NCI-H1105 treated with DMSO at 0.1 percent for 48 hours (cell line): ENCODE measurements at places on chromosomes 6 and 20.

GRCh38 chr20:35502352-35502751 is 27.1 kb downstream of the C20orf173 start:
- no peak for DNase-seq

GRCh38 chr6:39226639-39227329 is 2.5 kb downstream of the KCNK5 start:
- no peak for DNase-seq

DNA sequence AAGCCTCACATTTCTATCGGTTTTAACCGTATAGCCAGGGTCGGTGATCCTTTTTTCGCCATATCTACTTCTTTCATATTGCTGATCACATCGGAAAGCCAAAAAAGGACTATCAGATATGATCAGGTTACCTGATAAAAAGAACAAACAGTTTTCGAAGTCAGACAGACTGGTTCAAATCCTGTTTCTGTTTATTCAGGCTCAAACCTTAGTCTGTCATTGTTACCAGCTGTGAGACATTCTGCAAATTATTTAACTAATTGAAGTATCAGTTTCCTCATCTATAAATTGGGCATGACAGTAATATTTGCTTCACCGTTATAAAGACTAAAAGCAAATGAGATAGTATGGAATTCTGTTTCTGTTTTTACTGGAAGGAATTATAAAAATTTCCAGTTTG is 111.3 kb downstream of the TSHZ2 start:
- DNase-seq: no peak

- DNase-seq: no peak
These were observed 30.1 kb downstream of the DUSP22 start for GRCh38 chr6:322259-322930.

DNA sequence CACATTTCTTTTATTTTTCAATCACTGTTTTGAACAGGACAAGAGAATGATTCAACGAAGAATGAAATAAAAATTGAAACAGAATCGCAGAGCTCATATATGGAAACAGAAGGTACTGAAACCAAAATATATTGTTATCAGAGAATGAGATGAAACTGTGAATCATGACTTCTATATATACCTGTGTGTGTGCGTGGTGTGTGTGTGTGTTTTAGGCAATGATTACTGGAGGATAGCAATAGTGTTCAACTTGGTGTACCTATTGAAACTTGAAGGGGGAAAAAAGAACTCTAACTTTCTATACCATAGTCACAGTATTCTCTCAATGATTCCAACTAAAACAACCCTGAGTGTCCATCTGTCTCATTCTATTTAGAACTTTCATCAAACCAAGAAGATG is 586.6 kb downstream of the KIF16B start:
- DNase-seq: no peak

- no peak for DNase-seq
These were observed 227.3 kb upstream of the RSPO3 start for GRCh38 chr6:126891158-126891557.

- no peak for DNase-seq
These were observed 42.8 kb downstream of the ESF1 start for GRCh38 chr20:13741879-13742278.

- no peak for DNase-seq
These were observed 229.5 kb upstream of the RNF24 start for GRCh38 chr20:4244700-4245485.
